ENCODE measurements at places on chromosomes 1 and 21.
A peak's percentile ranks its signal among the peaks of the same experiment; 100 is the strongest.

GRCh38 chr1:228002792-228003191, 4.0 kb upstream of the WNT3A start:
- DNase-seq: no peak

GRCh38 chr1:230268371-230269170, 157.6 kb downstream of the PGBD5 start:
- no peak for DNase-seq

GRCh38 chr1:209086486-209087192, 496.9 kb upstream of the CAMK1G start:
- DNase-seq: no peak

- DNase-seq: no peak
These were observed 9.7 kb upstream of the TENT5C start for GRCh38 chr1:117596023-117596720.

DNA sequence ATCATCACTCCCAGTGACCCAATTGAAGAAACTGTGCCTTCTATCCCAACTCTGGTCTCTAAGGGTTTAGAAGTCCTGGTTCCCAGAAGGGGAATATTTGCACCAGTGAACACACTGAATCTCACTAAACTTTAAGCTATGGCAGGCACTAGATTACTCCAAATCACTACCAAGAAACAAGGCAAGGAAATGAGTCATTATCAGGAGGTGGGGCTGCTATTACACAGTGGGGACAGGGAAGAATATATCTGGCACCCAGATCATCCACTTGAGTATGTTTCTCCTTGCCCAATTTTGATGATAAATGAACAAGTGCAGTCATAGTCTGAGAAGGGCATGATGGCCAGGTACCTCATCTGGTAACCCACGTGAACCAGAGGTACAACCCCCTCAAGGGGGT, 7.0 kb downstream of the MRPL9 start:
- DNase-seq: no peak

DNA sequence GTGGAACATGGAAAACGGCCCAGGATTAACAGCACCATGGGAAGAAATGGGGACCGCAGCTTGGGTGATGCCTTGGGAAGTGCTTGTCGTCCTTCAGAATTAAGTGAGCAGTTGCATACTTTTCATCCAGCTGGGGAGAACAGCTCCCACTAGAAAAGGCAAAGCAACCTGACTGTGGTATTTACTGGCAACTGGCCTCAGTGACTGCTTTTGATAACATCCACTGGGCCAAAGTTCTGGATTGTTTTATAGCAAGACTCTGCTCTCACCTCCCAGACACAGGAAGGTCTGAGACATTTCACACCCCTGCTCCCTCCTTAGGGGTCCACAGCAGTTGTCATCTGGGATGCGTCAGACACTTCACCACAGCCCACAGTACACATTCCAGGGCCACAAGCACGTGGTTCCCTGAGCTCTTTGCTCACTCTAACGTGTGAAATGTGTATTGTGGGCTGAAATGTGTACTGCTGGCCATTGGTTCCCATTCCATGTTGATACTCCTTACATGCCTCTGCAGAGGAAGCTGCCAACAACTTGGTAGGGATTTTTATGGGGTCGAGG, 6.6 kb downstream of the PAPPA2 start:
- DNase-seq: no peak

DNA sequence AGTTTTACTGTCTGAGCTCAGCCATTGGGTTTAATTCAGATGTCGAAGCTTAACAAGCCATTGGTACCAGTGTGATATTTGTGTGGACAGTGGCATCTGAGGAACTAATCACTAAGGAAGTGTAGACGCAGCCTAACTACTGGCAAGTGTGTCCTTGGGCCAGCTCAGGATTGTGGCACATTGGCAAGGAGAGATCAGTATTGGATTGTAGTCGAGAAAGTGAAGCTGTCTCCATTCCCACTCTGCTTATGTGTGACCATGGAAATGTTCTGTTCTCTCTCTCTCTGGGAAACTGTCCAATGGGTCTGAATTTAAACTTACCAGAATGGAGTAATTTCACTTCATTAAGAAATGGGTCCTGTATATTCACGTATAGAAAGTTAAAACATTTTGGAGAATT, 112.2 kb downstream of the ITSN1 start:
- no peak for DNase-seq

DNA sequence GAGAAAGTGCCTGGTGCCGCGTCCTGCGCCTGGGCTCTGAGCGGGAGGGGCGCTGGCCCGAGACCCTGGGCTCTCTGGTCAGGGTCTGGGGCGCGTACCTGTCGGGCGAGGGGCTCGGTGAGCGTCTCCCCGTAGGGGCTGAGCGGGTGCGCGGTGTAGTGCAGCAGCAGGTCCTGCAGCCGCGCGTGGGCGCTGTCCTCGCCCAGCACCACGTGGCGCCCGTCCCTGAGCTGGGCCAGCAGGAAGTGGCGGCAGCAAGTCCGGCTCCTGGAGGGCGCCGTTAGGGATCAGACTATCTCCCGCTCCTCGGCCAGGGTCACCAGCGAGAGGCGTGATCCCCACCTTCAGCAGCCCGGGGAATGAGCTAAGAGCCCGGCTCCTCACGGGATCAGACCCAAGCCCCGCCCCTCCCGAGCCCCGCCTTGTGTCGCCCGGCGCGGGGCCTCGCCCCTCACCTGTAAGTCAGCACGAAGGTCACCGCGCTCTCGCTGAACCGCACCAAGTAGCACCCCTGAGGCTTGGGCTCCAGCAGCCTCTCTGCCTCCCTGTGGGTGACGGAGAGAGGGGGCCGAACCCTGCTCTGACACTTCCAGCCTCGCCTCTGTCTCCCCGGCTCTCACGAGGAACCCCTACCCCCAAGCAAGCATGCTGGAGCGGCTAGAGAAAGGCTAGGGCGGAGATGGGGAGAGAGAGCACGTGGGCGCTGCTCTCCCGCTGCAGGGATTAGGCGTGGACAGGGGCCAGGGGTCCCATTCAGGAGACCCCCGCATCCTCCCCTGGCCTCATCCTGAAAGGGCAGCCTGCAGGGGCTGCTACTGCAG, 2.7 kb downstream of the SH2D2A start:
- peak; percentile 53 for DNase-seq

GRCh38 chr21:27467366-27467765, 500.5 kb upstream of the ADAMTS5 start:
- DNase-seq: no peak

DNA sequence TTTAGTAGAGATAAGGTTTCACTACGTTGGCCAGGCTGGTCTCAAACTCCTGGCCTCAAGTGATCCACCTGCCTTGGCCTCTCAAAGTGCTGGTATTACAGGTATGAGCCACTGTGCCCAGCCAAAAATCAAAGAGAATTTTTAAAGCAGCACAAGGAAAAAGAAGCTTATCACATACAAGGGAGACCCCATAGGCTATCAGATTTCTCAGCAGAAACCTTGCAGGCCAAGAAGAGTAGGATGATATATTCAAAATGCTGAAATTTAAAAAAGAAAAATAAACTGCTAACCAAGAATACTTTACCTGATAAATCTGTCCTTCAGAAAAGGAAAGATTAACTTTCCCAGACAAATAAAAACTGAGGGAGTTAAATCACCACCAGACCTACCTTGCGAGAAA, 43.2 kb downstream of the FLVCR1 start:
- DNase-seq: no peak

GRCh38 chr21:36544545-36544944, 64.6 kb upstream of the CLDN14 start:
- DNase-seq: no peak

DNA sequence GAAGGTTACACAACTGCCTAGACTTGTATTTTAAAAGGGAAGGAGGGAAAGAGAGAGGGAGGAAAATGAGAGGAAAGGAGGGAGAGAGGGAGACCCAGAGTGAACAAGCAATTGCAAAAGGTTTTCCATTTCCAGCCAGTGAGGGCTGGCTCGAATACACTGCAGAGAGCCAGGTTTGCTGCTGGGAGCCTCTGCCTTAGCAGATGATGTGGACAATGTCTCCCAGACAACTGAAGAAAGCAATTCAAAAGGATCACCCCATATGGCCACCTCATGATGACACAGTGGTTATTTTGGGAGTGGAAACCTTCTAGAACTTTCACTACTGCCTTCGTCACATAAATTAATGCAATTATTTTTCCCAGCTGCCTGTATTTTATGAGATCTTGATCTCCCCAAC, 86.4 kb downstream of the BCAR3 start:
- DNase-seq: no peak

DNA sequence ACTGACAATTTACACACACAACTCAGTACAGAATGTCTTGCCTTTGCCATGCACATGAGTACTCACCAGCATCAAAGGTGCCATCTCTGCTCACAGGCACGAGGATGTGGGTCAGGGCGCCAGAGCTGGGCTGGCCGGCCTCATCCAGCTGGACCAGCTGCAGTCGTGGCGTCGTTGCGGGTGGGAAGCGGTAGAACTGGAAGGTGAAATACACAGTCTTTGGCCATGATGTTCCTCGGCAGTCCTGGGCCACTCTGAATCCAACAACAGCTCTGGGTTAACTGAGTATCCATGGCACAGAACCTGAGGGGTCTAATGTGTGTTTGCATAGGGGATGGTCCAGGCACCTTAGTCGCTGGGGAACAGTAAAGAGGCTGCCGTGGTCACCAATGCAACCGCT, 87.7 kb downstream of the NPHP4 start:
- DNase-seq: no peak

- DNase-seq: no peak
These were observed 91.4 kb downstream of the GPATCH2 start for GRCh38 chr1:217539510-217539909.

GRCh38 chr1:236759252-236759859, 35.7 kb upstream of the MTR start:
- DNase-seq: peak; percentile 5

DNA sequence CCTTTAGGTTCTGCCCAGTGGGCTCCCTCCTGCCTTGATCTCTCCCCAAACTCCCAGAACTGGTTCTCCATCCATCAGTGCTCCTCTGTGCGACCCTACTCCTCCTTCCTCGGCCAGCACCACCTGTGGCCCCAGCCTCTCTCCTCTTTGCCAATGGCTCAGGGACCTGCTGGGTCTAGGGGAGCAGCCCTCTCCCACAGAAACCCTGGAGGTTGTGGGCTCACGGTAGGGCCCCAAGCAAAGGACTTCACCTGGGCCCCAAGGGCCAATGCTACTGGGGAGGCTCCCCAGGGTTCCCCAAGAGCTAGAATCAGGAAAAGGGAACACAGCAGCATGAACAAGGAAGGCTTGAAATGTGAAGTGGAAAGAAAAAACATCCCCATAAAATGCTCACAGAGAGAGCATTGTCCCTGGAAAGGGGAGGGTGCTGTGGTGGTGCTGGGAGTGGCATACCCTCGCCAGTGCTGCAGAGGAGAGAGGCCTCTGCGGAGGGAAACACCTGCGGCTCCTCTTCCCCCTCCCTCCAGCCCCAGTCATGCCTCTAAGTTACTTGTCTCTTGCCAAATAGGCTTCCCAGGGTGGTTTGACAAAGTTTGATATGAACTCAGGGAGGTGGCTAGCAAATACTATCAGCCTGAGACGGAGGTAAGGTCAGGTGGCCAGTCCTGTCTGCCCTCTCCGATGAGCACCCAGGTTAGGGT, 2.5 kb downstream of the TMEM63A start:
- no peak for DNase-seq

- peak; percentile 83 for DNase-seq
These were observed 173.4 kb upstream of the RUNX1 start for GRCh38 chr21:35222541-35222941.

DNA sequence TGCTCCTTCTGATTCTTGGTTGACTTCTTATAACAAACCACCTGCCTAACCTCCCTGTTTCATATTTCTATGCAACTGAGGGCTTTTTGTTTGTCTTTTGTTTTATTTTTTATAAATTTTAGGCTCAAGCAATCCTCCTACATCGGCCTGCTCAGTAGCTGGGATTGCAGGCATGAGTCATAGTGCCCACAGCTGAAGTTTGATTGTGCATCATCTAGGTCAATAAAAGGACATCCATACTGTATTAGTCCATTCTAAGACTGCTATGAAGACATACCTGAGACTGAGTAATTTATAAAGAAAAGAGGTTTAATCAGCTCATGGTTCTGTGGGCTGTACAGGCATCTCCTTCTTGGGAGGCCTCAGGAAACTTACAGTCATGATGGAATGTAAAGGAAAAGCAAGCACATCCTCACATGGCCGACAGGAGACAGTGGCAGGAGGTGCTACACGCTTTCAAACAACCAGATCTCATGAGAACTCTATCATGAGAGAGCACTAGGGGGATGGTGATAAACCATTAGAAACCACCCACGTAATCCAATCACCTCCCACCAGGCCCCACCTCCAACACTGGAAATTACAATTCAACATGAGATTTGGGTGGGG, 285.0 kb downstream of the SIPA1L2 start:
- no peak for DNase-seq

DNA sequence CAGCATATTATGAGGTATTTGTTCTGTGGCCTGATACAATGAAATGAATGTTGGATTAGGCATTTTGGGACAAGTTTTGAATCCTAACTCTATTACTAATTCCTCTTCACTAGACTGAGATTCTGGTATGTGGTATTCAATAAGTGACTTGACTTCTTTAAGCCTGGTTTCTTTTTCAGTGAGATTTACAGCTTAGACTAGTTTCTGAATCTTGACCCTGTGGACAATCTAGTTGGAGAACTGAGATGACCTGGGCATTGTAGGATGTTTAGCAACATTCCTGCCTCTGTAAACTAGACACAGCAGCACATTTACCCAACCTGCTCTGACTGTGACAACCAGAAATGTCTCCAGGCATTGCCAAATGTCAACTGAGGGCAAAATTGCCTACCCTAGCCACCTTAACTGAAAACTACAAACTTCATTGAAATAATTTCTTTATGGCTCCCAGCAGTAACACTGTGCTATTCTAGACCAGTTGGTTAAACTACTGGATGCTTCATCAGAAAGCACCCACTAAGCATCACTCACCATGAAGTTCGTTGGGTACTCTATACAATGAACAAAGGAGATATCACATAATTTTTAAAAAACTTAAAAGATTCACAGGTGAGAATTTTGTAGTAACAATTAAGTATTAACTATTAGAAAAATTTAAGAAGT, 16.8 kb downstream of the PTPRC start:
- DNase-seq: no peak

GRCh38 chr21:24881506-24881905, 725.8 kb downstream of the MRPL39 start:
- DNase-seq: no peak

DNA sequence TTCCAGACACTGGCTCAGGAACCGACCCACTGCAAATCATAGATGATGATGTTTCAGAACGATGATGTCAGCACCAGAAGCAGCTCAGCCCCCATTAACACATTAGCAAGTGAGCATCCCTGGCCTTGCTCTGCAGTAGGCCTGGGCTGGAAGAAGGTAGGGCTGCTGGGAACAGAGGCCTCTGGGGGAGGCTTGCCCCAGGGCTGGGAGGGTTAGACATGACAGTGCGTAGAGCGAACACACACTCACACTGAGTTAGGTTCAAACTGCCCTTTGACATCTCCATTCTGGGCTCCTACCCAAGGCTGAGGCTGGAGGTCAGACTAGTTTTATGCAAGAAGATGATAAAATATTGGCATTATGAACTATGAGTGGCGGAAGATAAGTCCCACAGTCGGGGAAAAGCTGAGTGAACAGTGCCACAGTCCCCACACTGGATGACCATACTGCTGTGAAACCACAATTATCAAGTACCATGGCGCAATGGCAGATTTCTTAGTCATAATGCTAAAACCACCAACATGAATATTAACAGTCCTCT, 91.1 kb downstream of the DMRTB1 start:
- DNase-seq: no peak
